AG20443 (cell line): ENCODE measurements at places on chromosomes 11 and 22.

- DNase-seq = no peak
Measured at GRCh38 chr11:3015796-3016195, 23.7 kb upstream of the NAP1L4 start.

GRCh38 chr11:34132261-34132965 lies 27.0 kb downstream of the NAT10 start:
- DNase-seq = no peak

- no peak for DNase-seq
Measured at GRCh38 chr11:57476047-57476756, 15.9 kb downstream of the RTN4RL2 start.

DNA sequence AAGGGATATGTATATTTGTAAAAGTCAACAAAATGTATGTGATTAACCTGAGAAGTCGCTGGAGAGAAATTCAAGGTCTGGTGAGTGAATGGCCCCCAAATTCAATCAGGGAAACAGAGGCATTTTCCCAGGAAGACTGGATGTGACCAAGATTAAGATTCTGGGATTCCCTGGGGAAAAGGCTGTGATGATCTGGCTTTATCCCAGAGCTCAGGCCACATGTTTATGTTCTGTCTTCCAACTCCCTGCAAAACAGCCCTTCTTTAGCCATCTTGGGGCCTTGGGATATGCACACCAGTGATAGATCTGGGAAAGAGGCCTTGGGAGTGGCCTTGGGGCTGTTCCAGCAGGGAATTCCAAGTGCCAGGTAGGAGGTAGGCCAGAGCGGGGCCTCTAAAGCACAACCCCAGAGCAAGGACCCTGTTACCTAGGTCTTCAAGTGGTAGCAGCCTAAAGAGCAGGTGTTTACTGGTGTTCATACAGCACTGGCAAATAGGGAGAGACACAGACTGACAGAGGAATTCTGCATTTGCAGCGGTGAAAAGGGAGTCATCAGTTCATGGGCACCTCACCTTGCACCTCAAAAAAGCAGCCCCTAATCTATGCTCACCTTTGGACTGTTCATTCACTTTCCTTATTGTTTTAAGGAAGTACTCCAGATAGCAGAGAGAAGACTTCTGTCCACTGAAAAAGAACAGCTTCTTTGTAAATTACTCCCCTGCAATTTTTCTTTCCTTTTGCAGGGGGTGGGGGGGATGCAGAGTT lies 312.4 kb downstream of the BUD13 start:
- no peak for DNase-seq

- DNase-seq = peak; percentile 68
Measured at GRCh38 chr11:89490981-89491690, at the start of gene NOX4. TSS of gene NOX4 (minus strand) at chr11:89491375. CDS start at chr11:89491246, 129 bp downstream.
